ENCODE measurements at places on chromosomes 6 and 20.

- no peak for DNase-seq
Measured at GRCh38 chr6:150005761-150006651, 19.3 kb downstream of the RAET1L start.

- DNase-seq, result no peak
Measured at GRCh38 chr20:51697096-51697826, 70.9 kb downstream of the ATP9A start.

DNA sequence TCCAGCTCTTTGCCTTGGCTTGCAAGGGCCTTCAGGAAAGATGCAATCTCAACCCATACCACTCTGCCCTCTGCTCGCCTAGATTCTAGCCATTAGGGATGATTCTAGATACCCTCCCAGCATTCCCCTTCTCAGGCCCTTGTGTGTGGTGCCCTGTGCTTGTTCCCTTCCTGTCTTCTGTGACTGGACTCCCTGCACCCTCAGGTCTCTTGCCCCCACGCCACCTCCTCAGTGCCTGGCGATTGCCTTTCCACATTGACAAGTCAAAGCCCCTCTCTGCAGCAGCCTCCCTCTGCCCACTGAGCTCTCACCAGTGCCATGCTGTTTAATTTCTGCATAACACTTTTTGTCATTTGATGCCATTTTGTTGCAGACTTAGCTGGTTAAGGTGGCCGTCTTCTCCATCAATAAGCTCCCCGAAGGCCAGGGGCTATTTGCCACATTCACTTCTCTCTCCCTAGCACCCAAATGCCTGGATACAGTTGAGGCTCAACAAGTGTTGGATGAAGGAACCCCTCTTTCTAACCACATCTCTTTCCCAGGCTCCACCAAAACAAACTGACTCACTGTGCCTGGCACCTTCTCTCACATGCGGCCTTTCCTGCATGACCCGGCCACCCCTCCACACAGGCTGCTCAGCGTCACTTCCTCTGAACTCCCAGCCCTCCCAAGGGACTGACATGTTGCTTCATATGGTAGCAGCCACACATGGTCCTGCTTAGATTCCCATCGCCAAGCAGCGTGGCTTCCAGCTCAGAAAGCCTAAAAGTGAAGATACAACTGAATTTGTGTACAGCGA lies 4.6 kb upstream of the TXNDC5 start:
- no peak for DNase-seq

GRCh38 chr6:43120101-43120763 lies 44.1 kb downstream of the PTK7 start:
- no peak for DNase-seq

Data from NCI-H510A (cell line).